ENCODE measurements at places on chromosomes 3 and 15. TPM values are rescaled to one million over a fixed set of nuclear protein-coding genes. Genes with fewer than 3 reads are reported as not detected.

DNA sequence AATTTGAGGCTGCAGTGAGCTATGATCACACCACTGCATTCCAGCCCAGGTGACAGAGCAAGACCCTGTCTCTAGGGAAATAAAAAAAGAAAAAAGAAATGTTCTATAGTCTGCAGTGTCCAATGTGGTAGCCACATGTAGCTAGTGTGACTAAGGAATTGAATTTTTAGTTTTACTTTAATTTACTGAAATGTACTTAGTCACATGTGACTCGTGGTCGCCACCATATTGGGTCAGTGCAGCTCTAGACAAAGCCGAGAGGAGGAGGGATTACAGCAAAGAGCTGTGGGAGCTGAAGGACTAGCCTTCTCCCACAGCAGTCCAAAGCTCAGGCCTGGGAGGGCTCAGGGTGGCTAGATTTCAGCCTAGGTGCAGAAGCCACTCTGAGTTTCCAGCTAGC lies 65.9 kb upstream of the NTRK3 start:
- no peaks in the 10 kb centered on the region for H3K4me1 ChIP-seq
- DNase-seq, result no peak
- peaks cover 3% of the 10 kb centered on the region for H3K27me3 ChIP-seq
- no peaks in the 10 kb centered on the region for H3K36me3 ChIP-seq

- H3K27ac ChIP-seq, result no peak overlapping the region
- DNase-seq, result no peak
- no peaks in the 10 kb centered on the region for H3K36me3 ChIP-seq
- H3K27me3 ChIP-seq, result peaks cover 2% of the 10 kb centered on the region
These were observed 205.0 kb upstream of the MME start for GRCh38 chr3:154875142-154875541.

DNA sequence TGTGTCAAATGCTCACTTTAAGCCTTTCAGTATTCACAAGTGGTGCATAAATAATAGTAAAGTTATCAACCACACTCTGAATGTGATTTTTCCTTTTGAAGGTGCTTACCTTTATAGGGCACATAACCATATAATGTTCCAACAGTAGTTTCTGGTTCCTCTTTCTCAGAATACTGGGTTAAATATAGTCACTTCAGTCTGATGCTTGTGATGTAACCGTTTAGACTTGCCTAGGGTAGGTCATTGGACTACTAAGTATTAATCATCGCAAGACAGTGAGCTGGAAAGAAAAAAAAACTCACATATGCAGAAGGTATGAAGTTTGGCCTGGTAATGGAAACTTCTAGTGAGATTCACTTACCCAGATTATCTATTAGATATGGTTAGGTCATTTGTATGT lies 1.9 kb downstream of the KBTBD8 start:
- H3K4me1 ChIP-seq, result peaks cover 9% of the 10 kb centered on the region
- no peak overlapping the region for H3K27ac ChIP-seq
- no peak for DNase-seq
- no peak overlapping the region for H3K4me3 ChIP-seq

- no peaks in the 10 kb centered on the region for H3K27me3 ChIP-seq
- DNase-seq, result no peak
- no peak overlapping the region for H3K27ac ChIP-seq
- H3K36me3 ChIP-seq, result no peaks in the 10 kb centered on the region
- no peak overlapping the region for H3K4me3 ChIP-seq
These were observed 52.4 kb downstream of the TBL1XR1 start for GRCh38 chr3:177144922-177145321.

DNA sequence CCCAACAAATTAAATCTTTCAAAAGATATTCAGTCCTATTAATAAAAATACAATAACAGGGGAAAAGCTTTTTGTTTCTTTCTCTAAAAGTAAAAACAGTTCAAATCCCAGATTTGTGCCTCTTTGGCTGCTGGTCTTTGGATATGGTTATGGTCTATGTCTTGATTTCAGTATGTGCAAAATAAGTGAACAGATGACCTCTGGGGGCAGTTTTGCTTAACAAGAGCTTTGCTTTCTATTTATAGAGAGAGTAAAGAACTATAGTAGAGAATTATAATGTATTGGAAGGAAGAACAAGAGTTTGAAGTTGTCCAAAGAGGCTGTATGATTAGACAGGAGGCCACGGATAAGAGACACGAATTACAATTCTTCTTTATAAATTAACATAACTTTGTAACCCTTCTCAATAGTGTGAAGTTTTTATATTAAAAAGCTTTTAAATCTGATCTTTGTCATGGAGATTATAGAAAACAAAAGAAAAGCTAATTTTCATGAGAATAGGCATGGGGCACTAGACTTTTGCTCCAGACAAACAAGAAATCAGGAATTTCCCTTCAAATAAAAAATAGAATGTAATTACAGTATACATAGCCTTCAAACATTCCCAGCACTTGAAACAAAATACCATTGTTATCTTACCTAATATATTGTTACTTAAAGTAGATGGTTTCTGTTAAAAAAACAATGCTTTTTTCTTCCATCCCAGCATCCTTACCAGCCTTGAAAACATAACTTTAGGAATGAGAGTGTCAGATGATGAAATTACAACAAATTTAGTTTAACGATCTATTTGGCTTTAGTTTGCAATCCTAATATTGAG lies 432.7 kb upstream of the ARHGEF26 start:
- H3K4me1 ChIP-seq, result no peaks in the 10 kb centered on the region
- H3K27ac ChIP-seq, result no peak overlapping the region
- no peak for DNase-seq
- H3K27me3 ChIP-seq, result peaks cover 2% of the 10 kb centered on the region

DNA sequence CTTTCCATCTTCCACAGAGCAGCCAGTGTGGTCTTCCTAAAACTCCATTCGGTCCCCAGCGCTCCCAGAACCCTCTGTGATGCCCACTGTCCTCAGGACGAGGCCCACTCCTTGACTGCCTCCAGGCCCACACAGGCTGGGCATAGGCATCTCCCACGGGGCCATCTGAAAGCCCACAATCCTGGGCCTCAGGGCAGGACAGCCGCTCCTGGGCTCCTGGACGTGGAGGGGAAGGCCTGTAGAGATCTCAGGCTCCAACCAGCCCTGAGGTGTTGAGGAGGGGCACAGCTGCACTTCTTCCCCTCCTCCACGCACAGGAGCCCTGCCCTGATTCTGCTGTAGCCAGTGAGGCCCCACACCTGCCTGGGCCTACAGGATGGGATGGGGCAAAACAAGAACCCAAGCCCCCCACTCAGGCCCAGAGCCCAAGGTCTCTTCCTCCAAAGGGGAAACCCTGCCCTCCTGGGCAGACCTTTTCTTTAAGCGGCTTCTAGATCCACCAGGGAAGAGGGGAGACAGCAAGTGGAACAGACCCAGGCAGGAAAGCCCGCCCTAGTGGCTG lies 25.9 kb downstream of the SHISA5 start:
- H3K36me3 ChIP-seq, result peaks cover 22% of the 10 kb centered on the region
- peaks cover 4% of the 10 kb centered on the region for H3K4me1 ChIP-seq
- H3K27me3 ChIP-seq, result peaks cover 7% of the 10 kb centered on the region
- no peak for DNase-seq

DNA sequence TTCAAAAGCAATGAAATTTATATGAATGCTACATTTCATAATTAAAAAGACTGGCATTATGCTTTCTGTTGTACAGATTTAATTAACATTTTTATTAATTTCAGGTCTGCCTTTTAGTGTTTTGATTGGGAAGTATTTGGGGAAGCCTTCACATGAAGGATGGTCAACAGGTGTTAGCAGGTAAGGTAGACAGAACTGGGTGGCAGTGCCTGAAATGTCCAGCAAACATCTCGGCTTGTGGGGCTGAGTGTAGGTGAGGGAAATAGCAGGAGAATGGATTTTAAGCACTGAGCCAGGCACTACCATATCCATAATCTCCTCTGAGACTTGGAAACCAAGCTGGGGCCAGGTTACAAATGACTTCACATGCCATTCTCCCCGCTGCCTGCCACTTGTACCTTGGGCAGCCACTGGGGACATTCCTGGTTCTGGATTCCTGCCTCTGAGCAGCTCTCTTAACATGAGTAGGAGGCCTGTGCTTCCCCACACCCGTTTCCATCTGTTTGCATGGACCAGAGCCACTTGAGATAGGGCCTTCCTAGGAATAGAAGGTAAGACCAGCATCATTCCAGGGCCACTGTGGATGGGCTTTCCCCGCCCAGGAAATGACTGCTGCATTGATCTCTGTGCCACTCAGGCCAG lies 125.9 kb upstream of the HES1 start:
- no peak for DNase-seq
- H3K4me1 ChIP-seq, result peaks cover 12% of the 10 kb centered on the region
- no peaks in the 10 kb centered on the region for H3K36me3 ChIP-seq
- no peak overlapping the region for H3K27ac ChIP-seq

GRCh38 chr15:92845126-92845508 lies 55.0 kb upstream of the CHD2 start:
- peaks cover 12% of the 10 kb centered on the region for H3K4me1 ChIP-seq
- DNase-seq, result no peak
- H3K27me3 ChIP-seq, result no peaks in the 10 kb centered on the region
- H3K4me3 ChIP-seq, result no peak overlapping the region
- H3K27ac ChIP-seq, result peak overlapping the region; percentile 77

- no peaks in the 10 kb centered on the region for H3K4me1 ChIP-seq
- DNase-seq, result no peak
- no peak overlapping the region for H3K27ac ChIP-seq
- H3K36me3 ChIP-seq, result no peaks in the 10 kb centered on the region
- no peaks in the 10 kb centered on the region for H3K27me3 ChIP-seq
- no peak overlapping the region for H3K4me3 ChIP-seq
These were observed 441.5 kb upstream of the RARB start for GRCh38 chr3:24986612-24987011.

DNA sequence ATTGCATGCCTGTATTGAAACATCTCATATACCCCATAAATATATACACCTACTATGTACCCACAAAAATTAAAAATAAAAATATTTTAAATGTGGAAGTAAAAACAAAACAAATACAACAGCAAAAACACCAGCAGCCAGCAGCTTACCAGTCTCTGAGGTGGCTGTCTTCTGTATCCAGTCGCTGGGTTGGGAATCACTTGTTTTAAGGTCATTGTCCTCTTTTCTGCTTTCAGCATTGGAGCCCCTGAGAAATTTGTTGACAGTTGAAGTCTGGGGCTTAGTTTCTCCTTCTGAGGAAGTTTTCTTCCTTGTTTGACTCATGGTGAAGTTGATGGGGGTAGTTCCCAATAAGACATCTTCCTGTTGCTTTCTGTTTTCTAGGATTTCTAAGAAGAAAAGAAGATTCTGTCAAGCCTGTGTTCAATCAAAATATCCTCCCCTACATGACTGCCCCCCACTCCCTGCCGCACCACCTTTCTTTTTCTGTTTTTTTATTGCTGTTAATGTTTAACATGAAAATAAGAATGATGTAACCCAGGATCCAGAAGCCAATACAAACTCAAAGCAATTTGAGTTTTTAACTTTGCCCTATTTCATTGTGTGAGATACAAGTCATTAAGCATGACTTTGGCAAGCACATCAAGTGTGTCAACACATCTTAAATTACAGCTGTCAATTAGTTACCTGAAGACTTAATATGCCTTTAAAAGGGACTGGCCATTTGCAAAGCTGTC lies at the start of gene LRRC31:
Gene LRRC31 (minus strand): TSS at position 452 of the 737 bp plus-strand sequence. CDS start 128 bp downstream, at position 324.
- peaks cover 3% of the 10 kb centered on the region for H3K36me3 ChIP-seq
- DNase-seq, result no peak
- no peak within 1 kb of the TSS for H3K4me3 ChIP-seq
- peaks cover 6% of the 10 kb centered on the region for H3K27me3 ChIP-seq
- peaks cover 18% of the 10 kb centered on the region for H3K4me1 ChIP-seq

GRCh38 chr15:42349186-42349585 lies 10.1 kb upstream of the CAPN3 start:
- H3K27ac ChIP-seq, result no peak overlapping the region
- DNase-seq, result no peak
- H3K36me3 ChIP-seq, result no peaks in the 10 kb centered on the region
- peaks cover 9% of the 10 kb centered on the region for H3K4me1 ChIP-seq

DNA sequence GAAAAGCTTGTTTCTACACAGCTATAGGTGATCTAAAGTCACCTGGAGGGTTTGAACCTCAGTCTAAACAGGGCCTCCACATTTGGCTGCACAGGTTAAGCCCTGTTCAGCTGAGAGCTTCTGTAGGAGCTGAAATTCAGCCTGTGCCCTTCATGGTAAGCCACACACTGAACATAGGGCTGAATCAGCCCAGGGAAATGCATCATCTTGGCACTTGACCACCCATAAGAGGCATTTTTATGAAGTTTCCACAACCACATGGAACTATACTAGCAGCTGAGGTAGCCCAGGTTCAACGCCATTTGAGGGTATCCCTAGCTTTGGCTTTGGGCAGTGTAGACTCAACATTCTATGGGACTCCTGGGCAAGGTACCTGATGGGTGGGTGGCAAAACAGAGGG lies 126.8 kb downstream of the FAM174B start:
- no peak overlapping the region for H3K4me3 ChIP-seq
- peaks cover 10% of the 10 kb centered on the region for H3K36me3 ChIP-seq
- no peaks in the 10 kb centered on the region for H3K27me3 ChIP-seq
- H3K27ac ChIP-seq, result no peak overlapping the region
- DNase-seq, result no peak

- peaks cover 2% of the 10 kb centered on the region for H3K27me3 ChIP-seq
- H3K4me1 ChIP-seq, result peaks cover 8% of the 10 kb centered on the region
- H3K27ac ChIP-seq, result no peak overlapping the region
- no peak overlapping the region for H3K4me3 ChIP-seq
- no peaks in the 10 kb centered on the region for H3K36me3 ChIP-seq
- no peak for DNase-seq
These were observed 458.1 kb upstream of the RASGRP1 start for GRCh38 chr15:39022532-39023305.

DNA sequence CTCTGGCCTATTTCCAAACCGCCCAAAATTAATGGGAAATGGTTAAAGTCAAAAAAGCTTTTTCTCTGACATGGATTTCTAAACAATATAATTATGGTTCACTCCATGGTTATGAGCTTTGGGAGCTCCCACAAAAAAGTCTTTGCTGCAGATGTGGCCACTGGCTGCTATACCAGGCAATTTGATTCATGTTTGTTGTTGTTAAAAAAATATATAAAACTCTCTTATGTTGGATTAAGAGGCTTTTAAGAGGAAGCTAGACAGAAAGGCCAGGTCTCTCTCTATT lies 258.6 kb downstream of the TIGIT start:
- no peaks in the 10 kb centered on the region for H3K36me3 ChIP-seq
- H3K27ac ChIP-seq, result no peak overlapping the region
- no peaks in the 10 kb centered on the region for H3K4me1 ChIP-seq

- H3K27me3 ChIP-seq, result no peaks in the 10 kb centered on the region
- H3K36me3 ChIP-seq, result no peaks in the 10 kb centered on the region
- no peak overlapping the region for H3K27ac ChIP-seq
- H3K4me3 ChIP-seq, result no peak overlapping the region
- DNase-seq, result no peak
- no peaks in the 10 kb centered on the region for H3K4me1 ChIP-seq
These were observed 188.5 kb upstream of the RBMS3 start for GRCh38 chr3:29092348-29092747.

The STOML1 gene
- total RNA-seq, result 14.3 TPM

The PAQR9 gene
- total RNA-seq, result not detected

The ECE2 gene
- not detected for total RNA-seq

The SHF gene
- 23.0 TPM for total RNA-seq

The LIPH gene
- total RNA-seq, result 2.5 TPM

The LRRN1 gene
- total RNA-seq, result 2.8 TPM

The FBXW12 gene
- not detected for total RNA-seq

The PPM1L gene
- 12.2 TPM for total RNA-seq
